ENCODE measurements at places on chromosomes 3 and 15.

GRCh38 chr3:45171283-45171682 lies 25.1 kb upstream of the CDCP1 start:
- no peak for DNase-seq

DNA sequence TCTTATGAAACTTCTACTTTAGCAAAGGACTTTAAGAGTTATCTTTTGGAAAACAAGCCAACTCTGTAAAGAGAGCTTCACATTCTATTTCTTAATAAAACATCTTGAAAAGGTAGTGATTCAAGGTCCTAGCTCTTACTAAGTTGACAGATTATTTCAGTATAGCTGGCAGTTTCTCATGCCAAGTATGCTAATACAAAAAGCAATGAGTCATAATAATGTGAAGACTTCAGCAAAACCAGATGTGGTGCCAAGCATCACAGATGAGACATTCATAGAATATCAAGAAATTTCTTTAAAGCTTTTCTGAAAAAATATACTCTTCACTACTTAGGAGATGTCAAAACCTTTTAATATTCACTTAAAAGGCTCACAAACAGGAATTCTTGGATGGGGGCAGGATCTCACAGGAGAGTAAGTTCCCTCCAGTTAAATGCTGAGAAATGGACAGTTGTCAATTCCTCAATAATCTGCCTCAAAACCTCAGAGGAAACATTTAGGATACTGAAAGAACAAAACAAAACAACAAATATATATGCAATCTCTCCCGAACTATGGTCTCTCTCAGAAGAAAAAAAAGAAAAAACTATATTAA lies 45.6 kb downstream of the DCBLD2 start:
- peak; percentile 80 for DNase-seq

DNA sequence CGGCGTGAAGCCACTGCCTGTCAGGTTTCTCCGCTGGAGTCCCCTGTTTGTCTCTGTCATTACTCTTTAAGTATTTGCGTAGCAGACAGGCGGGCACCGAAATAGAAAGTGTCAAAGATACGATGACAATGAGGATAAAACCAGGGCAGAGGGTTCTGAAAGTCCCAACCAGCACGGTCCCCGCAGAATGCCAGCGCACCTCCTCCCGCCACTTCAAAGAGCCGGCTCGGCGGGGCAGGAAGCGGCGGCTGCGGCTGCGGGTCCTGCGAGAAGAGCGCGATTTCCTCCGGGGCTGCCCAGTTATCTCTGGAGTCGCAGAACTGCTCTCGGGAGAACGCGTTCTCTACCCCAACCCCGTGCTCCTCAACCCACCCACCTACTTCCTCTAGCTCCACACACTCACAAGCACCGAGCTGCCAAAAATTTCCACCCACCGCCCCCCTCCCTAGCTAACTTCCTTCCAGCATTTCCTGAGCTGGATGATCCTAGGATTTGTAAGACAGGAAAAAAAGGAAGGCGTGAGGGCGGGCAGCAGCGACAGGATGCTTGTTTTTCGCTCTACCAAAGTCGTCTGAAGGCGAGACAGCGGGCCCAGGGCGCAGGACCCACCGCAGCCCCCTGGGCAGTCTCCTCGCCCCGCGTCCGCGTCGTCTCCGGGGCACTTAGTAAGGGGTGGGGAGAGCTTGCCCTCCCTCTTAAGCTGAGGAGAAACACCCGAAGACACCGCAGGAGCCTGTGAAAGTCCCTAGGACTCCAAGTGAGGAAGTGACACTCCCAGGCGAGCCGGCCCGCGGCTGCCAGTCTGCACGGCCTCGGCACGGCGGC lies at the start of gene ARHGAP31:
TSS of gene ARHGAP31 (plus strand) at position 513 of the 825 bp plus-strand sequence. CDS start 522 bp downstream, outside the sequence.
- DNase-seq: no peak

DNA sequence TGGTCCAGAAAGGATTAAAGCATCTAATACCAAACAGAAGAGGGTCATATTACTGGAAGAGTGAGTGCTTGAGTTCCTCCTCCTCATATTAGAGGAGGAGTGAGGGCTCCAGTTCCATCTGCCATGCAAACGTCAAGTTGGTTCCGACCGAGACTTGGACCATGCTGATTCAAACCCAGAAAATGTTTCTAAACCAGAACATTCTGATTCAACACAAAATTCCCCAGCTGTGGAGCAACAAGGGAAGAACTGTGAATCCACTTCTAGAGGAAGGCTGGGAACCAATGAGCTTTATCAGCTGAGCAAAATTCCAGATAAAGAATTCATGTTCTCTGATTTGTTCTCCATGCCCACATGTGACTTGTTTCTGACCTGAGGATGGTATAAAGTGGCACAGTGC lies 135.6 kb upstream of the WNT5A start:
- no peak for DNase-seq

DNA sequence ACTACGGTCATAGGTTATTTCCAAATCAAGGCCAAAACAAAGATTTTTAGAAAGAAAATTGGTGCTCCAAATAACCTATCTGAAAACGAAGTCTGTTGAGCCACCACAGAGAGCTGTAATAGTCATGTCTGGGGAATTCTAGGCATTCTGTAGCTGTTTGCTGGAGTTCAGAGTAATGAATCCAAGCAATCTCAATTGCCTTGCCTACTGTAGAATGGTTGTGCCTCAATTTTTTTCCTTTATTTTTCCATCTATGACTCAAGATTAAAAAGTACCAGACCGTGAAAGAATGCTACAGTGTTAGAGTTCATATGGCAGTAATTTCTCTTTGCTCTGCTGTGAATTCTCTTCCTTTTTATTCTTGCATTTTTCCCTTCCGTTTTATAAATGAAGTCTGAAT lies 1007.2 kb upstream of the ALCAM start:
- peak; percentile 94 for DNase-seq

DNA sequence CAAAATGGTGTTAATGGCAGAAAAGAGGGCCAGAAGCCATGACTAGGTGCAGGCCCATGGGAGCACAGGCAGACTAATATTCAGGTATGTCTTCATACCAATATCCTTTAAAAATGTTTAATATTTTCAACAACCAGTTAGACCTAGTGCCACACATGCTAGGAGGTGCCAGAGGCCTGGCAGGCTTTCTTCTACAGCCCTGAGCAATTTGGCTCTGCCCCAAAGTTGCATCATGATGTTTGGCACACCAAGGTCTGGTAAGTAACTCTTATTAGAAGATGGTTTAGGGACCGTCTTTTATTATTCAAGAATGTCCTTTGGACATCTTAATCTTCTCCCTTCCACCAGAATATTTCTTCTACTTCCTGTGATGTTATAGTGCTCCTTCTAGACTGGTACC lies 34.8 kb downstream of the MITF start:
- no peak for DNase-seq

DNA sequence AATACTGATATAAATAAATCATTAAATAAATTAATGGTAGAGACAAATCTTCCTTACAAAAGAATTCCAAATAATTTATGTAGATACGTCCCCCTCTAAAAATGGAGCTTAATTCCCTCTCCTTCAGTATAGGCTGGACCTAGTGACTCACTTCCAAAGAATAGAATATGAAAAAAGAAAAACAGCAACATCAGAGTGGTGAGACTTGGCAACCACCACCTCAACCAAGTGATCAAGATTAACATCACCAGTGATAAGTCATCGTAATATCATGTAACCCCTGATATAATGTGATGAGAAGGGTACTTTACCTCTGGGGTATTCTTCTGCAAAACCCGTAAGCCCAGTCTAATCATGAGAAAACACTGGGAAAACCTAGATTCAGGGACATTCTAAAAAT lies 13.4 kb downstream of the GOLGB1 start:
- DNase-seq: no peak

DNA sequence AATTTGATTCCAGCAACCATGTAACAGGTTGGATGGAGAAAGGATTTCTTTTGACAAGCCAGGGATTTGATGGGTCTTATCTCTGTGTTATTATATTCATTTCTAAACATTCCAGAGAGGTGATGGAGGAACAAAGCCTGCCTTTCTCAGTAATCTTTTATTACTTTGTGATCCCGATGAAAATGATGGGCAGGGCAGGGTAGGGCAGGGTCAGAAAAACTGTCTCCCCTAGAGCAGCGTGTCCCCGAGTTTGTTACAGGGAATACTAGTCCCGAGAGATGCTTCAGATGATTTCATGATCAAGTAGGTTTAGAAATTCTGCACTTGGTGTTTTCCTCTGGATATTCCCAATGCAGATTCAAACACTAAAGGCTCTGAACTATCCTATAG lies 111.8 kb upstream of the RGMA start:
- DNase-seq: no peak

- peak; percentile 17 for DNase-seq
These were observed 154.4 kb upstream of the SGO1 start for GRCh38 chr3:20340324-20340928.

- DNase-seq: no peak
These were observed 190.5 kb upstream of the P2RY1 start for GRCh38 chr3:152644478-152644877.

DNA sequence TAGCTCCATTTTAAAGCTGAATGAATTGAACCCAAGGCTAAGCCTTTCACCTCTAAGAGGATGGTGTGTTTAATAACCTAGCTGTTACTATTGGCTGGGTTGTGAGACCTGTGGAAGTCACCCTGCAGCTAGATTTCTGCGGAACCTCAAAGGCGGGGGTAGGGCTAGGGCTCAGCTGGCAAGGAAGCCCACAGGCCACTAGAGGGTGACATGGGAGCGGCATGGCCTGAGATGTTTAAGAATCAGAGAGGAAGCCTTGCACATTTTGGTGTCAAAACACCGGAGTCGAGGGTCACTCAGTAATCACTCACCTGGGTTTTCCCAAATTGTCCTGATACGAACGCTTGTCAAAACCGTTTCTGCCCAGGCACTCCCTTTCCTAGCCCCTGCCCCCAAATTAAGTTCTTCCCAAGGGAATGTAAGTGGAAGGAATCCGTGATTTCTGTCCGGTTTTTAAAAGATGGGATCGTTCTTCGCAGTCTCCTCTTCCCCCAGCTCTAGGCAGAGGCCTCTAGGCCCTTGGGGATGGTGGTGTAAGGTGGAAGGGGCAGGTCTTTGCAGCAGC lies 3.8 kb upstream of the ACAD9 start:
- DNase-seq: no peak

GRCh38 chr3:75294124-75294523 lies 370.0 kb upstream of the FRG2C start:
- DNase-seq: peak; percentile 1

All from GM04503 (cell line).